GF-D8 (cell line): ENCODE measurements at places on chromosomes 11 and 22.

DNA sequence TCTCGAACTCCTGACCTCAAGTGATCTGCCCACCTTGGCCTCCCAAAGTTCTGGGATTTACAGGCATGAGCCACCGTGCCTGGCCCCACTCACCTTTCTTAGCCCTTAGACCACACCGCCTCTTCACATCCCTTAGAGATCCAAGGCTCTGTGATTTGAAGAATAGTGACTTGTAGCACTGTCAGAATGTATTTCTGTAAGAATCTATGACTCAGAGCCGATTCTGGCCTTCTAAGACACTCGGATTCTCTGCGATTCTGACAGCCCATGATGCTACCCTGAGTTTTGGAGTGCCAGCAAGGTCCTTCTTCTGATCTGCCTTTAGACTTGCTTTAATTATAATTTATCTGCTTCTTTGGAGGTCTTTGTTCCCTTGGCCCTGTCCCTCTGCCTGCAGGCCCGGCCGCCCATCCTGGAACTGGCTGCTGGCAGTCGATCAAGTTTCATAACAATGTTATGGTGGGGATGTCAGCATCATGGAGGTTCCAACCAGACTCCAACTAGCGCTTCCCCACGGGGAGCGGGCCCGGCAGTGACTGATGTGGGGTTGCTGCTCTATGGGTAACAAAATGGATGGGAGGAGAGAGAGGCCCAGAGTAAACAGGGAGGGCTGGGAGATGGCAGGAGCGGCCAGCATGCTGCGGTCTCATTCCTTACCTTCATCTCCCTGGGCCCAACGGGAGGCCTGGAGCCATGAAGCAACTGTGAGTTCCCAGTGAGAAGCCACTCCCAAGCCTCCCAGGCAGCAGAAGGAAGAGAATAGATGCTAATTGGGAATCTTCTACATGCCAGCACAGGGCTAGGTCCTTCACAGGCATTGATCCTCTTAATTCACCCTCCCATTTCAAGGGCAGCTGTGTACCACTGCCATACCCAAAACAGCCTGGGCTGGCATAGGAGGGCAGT is 55.7 kb upstream of the RASD2 start:
- DNase-seq, result no peak

- DNase-seq, result no peak
These were observed 119.2 kb upstream of the C11orf87 start for GRCh38 chr11:109302591-109303334.

DNA sequence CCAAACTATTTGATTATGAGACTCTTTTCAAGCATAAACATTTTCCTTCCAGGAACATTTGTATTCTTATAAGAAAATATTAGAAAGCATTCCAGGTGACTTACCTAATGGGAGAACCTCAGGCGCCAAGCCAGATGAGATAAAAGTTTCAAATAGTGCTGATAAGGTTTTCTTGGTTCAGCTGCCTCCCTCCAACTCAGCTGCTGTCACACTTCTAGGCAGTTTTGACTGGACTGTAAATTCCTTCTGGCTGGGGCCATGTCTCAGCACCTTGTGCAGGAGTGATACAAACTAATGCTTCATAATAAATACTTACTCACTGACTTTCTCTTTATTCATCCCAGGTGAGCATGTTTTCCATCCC is 131.1 kb downstream of the MED15 start:
- DNase-seq, result no peak

- no peak for DNase-seq
These were observed 13.8 kb upstream of the PIM3 start for GRCh38 chr22:49946612-49947295.

DNA sequence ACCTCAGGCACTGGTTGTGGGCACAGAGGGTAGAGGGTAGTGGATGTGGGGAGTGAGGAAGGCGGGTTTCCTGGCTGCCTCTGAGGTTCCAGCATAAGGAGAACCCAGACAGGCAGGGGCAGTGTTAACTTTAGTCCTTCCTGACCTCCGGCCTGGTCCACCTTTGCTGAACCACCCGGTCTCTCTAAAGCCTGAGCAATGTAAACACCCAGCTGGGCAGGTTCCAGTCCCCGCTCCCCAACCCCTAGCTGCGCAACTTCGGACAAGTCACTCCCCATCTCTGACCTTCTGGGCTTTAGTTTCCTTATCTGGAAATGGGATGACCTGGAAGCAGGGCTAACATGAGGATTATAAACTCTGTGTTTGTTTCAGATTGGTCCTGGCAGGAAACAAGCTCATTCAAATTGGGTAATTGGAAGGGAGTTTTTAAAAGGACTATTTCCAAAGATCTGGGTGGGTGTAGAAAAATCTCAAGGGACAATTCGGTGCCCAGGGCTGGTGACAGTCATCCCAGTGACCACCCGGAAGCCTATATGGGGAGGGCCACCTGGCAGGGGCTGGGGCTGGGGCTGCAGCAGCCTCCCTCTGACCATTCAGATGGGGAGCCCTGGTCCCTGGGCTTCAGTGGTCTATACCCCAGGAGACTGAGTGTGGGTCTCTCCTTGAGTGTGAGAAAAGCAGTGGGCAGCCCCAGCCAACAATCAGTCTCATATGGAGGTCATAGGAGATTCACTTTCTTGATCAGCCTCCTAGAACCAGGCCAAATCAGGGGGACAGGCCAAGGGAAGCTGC is 108.3 kb upstream of the SYT13 start:
- DNase-seq, result no peak

GRCh38 chr22:49803134-49803533 is 24.5 kb downstream of the BRD1 start:
- DNase-seq, result no peak

GRCh38 chr11:22151649-22152197 is 41.2 kb upstream of the ANO5 start:
- no peak for DNase-seq

- DNase-seq, result peak; percentile 11
These were observed 533.9 kb upstream of the CCDC90B start for GRCh38 chr11:83819931-83820549.

GRCh38 chr11:79244241-79244772 is 196.5 kb downstream of the TENM4 start:
- DNase-seq, result no peak

DNA sequence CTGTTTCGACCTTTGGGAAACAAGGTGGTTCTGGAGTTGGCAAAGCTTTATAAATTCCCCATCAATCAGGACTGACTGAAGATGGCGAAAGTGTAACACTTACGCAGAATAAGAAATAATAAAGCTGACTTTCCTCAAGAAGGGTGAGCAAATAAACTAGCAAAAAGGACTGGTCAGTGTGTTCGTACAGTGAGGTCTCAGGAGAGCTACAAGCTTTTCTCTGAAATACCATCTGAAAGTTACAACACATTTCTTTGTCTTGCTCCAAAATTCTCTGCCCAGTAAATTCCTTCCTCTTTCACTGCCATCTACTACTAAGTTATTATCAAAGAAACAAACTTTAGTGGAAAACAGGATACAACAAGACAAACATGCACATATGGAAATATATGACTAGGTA is 13.4 kb downstream of the PITPNB start:
- peak; percentile 39 for DNase-seq

DNA sequence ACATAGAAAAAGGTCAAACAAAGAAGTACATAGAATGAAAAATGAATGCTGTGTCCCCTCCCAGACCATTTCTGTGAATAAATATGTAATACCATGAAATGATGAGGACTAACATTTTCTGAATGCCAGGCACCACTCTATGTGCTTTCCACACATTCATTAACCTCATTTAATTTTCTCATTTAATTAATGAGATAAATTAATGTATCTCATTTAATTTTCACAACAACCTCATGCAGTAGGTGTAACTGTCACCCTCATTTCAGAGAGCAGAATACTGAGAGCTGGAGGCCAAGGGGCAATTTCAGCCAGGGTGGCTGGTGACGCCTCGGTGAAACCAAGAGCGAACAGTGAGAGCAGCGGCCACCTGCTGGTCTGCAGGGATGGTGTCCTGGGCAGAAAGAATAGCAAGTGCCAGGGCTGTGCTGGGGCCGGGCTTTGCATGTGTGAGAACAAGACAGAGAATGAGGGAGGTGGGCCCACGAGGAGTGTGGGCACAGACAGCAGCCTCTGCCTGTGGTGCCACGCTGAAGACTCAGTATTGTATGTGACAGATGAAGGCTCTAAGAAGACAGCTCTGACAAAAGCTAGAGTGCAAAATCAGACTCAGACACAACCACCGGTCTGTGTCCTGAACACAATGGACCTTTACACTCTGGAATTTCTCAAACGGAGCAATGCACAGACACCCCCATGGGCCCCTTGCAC is 1.8 kb upstream of the SERPIND1 start:
- no peak for DNase-seq

DNA sequence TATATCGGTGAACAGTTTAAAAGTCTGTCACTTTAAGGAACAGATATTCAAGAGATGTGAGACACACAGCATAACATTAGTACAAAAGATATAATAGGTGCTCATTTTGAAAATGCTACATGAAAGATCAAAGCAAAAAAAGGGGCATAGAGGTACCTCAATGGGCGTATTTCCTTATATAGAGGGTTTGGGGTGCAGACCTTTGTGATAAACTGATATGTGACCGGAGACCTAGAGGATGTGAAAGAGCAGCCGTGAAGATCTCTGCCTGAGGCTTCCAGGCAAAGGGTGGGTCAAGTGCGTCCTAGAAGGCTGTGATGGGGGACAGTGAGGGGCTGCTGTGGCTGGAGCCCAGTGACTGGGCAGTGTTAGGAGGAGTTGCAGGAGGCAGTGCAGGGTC is 551.4 kb downstream of the ETS1 start:
- no peak for DNase-seq

DNA sequence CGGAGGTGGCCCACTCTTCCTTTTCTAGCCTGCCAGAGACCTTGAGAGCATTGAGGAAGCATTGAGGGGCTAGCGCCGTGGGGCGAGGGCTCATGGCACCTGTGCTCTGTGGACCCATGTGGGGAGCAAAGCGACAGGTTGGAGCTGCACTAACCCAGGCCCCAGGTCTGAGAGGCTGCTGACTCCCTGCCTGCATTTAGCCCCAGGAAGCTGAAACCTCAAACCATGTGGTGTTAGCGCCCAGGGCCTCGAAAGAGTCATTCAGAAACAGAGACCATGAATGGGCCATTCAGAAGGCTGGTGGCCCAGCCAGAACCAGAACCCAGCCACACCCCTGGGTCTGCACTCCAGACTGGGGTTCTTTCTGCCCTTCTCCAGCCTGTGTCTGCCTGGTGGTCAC is 88.6 kb downstream of the BCR start:
- no peak for DNase-seq

- no peak for DNase-seq
These were observed 350.6 kb downstream of the ETS1 start for GRCh38 chr11:128236506-128237498.

DNA sequence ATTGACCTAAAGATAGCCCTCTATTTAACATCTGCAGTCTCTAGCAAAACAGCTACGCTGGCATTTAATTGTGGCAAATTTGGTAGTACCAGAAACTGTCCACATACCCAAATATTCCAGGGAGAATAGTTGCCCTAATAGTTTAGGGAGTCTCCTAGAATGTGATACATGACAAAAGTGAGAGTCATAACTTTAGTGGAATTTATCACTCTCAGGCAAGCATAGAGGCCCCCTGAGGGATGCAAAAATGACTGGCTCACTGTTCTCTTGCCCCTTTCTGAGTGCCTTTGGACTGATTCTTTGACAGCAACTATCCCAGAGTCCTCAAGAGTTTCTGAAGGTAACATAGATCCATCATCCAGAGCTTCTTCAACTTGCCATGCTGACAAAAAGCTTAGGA is 2.3 kb upstream of the OR51B4 start:
- DNase-seq, result no peak

DNA sequence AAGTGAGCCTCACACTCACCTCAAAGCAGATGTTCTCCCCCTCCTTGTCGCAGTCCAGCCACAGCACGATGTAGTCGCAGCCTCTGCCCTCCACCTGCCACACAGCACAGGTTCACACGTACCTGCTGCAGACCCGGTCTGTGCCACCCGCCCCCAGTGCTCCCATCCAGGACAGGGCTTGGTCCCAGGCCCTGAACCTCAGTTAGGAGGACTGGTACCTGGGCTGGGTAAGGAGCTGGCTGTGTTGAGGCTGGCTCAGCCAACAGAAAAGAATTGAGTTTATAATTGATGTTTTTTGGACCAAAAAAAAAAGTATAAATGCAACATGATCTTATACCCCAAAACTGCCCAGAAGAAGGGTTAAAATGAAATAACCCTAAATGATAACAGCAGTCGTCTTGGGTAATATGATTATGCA is 10.7 kb downstream of the TOP3B start:
- DNase-seq, result no peak

- no peak for DNase-seq
These were observed 490.9 kb downstream of the SOX6 start for GRCh38 chr11:15865212-15865987.

- DNase-seq, result peak; percentile 65
These were observed 22.3 kb downstream of the SLN start for GRCh38 chr11:107689317-107690202.

GRCh38 chr11:75538150-75538942 is 12.6 kb upstream of the GDPD5 start:
- DNase-seq, result no peak

DNA sequence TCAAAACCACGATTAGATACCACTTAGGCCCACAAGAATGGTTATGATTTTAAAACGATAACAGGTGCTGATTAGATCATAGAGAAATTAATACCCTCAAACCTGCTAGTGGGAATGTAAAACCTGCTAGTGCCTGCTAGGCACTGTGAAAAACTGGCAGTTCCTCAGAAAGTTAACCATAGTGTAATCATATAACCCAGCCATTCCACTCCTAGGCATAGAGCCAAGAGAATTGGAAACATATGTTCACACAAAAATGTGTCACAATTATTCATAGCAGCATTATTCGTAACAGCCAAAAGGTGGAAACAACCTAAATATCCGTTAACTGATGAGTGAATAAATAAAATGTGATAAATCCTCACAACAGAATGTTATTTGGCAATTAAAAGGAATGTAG is 122.2 kb upstream of the SYN3 start:
- no peak for DNase-seq

DNA sequence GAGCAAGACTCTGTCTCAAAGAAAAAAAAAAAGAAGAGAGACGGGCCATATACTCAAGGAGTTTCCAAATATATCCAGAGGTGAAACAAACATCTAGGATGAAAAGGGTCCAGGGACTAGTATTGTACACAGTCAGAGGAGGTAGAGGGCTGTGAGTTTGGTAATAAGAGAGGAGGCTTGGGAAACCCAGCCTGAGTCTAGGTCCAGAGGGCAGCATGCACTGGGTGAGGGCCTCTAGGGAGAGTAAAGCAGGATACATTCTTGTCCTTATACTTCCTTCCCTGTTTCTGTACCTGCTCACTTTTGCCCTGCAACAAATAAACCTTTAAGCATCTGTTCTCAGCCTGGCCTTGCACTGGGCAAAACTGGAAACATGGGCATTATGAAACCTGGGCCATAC is 31.5 kb downstream of the STIM1 start:
- peak; percentile 16 for DNase-seq
